ENCODE measurements at places on chromosomes 13 and 19.

DNA sequence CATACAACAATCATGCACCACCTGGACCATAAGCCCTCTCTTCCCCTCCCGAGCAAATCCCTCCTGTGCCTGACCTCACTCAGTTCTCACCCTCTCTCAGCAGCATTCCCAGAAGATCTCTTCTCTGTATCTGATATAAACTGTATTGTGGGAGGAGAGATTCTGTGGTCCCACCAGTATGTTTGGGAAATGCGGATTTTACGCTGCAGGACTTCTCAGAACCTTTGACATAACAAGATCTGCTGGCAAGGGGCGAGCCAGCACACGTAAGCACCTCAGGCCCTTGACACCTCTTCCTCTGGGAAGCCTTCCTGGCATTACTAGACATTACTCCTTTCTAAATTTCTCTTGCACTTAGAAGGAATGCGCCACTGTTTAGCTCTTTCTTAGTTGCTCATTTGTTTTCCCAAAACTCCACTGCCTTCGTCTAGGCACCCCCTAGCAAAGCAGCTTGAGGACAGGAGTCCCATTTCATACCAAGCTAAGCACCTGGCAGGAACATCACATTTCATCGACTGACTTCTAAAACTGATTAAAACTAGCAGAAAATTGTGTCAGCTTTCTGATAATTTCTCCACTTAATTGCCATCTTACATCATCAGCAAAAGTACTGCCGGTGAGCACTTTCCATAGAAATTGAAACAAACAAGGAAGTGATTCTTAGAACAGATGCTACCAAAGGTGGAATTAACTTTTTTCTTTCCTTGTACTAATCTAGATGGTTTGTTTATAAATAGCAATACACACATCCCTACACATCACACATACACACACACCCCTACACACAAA, 63.2 kb downstream of the CCDC70 start:
- no peak for DNase-seq

GRCh38 chr19:15551293-15552004, 43.1 kb downstream of the CYP4F22 start:
- no peak for DNase-seq

DNA sequence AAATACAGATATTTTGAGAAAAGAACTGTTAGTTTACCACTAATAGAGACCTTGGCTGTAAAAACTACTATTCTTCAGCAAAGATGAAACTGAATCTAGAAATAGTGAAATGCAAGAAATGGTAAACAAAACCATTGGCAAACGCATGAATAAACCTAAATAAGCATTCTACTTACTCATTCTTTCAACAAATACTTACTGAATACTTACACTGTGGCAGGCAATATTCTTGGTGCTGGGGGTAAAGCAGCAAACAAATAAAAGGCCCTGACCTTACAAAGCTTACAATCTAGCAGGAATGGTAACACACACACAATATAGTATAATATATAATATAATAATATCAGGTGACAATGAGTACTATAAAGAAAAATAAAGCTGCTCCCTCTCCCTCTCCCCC, 38.7 kb downstream of the KATNAL1 start:
- DNase-seq, result no peak

- DNase-seq, result no peak
These were observed 56.0 kb downstream of the CDADC1 start for GRCh38 chr13:49303533-49304252.

DNA sequence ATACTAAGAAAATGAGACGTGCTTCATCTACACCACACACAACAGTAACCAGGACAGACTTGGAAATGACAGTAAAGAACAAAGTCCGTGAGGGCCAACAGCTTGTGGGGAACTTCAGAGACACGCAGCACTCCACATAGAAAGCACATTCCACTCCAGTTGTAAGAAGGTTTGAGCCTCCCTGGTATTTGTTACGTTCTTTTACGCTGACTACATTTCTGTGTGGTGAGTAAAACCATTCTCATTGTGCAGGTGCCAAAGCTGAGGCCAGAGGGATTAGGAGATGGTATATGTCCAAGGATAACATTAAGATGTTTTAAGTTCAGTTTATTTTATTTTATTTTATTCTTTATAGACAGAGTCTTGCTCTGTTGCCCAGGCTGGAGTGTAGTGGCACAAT, 1189.9 kb downstream of the UQCRFS1 start:
- DNase-seq, result no peak

DNA sequence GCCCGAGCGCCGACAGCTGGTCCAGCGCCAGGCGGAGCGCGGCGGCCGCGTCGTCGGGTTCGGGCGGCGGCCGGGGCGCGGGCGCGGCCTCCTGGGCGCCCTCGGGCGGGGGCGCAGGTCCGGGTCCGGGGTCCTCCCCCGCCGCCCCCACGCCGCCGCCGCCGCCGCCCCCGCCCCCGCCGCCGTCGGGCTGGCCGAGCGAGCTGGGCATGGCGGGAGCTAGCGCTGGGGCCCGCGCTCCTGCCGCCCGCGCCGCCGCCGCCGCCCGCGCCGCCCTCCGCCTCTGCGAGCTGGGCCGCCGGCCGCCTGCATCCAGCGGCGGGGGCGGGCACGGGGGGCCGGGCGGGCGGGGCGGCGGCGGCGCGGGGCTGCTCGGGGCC, 287 bp downstream of the MEX3D start:
- DNase-seq, result no peak

- DNase-seq, result no peak
These were observed 46.4 kb downstream of the KPNA3 start for GRCh38 chr13:49746111-49746510.

DNA sequence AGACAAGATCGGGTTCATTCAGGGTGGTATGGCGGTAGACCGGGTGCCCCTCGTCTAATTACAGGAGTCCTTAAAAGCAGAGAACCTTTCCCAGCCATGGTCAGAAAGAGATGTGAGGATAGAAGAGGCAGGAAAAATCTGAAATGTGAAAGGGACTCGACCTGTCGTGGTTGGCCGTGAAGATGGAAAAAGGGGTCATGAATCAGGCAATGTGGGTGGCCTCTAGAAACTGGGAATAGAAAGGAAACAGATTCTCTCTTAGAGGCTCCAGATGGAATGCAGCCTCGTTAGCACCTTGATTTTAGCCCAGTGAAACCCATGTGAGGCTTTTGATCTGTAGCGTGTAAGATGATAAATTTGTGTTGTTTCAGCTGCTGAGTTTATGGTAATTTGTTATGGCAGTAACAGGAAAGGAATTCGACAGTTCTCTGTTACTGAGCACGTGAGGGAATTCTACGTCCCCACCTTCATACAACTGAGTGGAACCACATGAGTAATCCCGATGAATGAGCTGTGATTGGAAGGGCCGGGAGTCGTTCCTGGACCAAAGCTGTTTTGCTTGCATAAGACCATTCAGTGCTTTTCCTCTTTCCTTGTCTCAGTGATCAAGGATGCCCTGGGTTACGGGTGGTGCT, 11.0 kb upstream of the CA11 start:
- no peak for DNase-seq

DNA sequence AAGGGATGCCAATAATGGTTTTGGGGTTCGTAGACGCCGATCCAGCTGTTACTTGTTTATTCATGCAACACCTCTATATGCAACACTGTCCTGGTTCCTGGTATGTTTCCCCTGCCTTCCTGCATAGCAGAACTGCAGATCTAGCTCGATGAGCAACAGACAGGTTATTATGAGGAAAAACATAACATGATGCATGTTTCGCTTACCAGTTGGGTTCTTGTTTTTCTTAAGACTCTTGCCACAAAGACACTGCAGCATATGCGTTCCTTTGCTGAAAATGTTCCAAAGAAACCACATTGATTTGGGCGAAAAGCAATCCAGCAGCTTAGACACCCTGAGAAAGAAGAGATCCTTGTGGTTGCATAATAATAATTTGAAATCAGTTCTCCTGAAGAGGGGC, 583 bp downstream of the FGF14 start:
- no peak for DNase-seq

- no peak for DNase-seq
These were observed 585 bp downstream of the MAP1S start for GRCh38 chr19:17719730-17720400.

GRCh38 chr13:55410398-55411330, 1730.1 kb upstream of the PRR20A start:
- no peak for DNase-seq

DNA sequence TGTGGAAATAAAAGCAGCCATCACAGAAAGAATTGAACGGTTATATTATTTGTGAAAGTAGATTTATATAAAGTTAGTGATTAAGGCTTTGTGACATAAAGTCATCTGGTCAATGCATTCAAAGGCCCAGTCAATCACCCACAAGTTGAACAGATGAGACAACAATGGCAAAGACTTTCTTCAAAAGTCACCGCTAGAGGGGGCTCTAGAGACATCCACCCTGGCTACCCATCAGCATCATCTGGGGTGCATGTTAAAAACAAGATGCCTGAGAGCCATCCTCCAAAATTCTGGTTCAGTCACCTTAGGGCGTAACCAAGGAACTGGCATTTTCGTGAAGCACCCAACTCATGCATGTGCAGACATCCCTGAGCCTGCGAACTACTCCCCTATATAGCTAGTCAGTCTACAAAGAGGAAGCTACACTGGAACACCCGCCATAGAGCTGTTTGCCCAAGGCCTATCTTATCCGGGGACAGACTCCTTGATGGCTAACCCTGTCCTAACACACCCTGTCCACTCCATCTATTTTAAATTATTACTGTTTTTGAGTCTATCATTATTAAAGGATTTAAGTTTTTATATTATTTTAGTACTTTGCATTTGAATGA, 970.5 kb downstream of the UQCRFS1 start:
- DNase-seq, result no peak

DNA sequence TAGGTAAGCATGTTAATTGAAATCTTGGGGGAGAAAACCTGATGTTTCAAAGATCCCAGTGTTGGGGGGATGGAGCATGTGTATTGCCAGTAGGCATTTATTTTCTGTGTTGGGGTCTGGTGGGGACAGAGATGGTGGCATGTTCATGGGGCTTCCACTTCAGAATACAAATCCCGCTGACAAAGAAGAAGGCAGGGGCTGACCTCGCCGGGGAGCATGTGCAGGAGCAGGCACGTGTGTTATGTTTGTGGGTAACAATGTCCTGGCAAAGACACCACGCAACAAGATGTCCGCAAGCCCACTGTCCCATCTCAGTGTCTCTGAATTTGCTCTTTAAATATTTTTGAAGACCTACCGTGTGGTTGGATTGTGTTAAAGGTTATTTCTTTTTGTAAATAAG, 164.5 kb downstream of the TEX29 start:
- no peak for DNase-seq

- DNase-seq, result no peak
These were observed at the start of gene HRC for GRCh38 chr19:49155005-49155819. Gene HRC (minus strand): TSS chr19:49155396. CDS start chr19:49155237, 159 bp downstream.

- DNase-seq, result no peak
These were observed 9.4 kb upstream of the CACNG6 start for GRCh38 chr19:53982001-53982451.

DNA sequence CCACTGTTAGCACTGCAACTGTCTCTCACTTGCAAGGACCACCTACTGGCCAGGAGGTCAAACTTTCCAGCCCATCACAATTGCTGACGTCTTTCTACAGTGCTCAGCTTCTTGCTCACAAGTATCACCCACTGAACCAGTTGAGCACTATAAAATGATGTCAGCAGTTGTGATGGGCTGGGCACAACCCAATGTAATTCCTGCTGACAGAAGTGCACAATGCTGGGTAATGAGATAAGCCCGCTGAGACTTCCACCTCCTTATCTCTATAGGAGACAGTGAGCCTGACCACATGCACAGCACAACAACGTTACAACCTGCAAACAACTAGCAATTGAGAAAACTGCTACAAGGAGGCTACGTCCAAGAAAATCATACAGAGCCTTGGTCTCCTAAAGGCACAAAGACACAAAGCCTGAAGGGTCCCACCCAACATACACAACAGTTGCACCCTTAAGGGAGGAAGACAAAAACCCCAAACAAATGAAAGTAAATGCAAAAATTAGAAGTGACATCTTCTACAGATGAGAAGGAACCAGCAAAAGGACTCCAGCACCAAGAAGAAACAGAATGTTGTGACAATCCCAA, 273.2 kb downstream of the LIG4 start:
- DNase-seq, result no peak

DNA sequence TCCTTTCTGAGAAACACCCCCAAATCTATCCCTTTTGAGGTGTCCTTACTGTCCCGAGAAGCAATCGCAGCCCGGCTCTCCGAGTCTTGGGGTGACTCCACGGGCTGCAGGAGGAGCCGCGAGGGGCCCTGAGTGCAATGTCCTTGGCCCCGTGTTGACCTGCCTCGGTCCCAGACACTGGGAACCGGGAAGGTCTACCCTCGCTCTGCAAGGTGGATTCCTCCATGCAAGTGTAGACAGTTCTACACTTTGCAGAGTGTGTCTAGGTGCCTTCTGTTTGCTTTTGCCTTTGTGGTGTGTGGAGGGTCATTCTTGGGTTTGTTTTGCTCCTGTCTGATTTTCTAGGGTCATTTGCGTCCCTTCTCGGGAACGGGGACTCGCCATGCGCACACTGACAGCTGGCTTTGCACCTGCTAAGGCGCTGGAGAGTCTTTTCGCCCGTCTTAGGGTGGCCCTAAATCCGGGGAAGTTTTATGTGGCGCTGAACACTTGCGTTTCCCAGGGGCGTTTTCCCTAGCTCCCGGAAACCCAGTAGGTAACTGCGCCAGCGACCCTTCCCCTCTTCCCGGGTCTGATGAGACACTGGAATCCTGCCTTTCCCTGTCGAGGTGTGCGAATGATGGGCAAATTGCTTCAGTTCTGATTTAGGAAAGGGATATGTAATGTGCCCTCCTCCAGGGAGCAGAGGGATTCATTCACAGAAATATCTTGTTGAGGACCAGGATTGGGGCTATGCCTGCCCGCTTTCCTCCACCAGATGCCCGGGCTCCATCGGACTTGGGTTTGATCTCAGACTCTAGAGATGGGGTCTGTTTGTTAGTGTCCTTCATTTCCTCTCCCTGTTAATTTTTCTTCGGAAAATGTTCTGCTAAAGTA, 755 bp downstream of the SERTM1 start:
- no peak for DNase-seq

DNA sequence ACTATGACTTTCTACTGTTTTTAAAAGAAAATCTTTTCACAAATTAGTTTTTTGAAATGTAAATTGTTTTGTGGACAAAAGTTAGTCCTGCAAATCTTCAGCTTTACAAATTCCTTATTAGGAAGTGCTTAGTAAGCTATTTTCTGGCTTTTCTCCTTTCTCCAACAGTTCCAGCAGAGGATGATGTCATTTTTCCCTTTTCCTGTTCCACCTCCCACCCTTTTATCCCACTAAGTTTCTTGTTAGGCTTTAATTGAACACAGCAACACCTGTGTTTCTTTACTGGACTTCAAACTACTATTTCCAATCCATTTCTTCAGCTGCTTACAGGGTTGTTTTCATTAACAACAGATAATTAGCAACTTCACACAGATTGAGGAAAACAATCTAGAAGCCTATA, 389.2 kb downstream of the NDFIP2 start:
- no peak for DNase-seq

GRCh38 chr13:114128624-114129522, 3.5 kb downstream of the RASA3 start:
- DNase-seq, result peak; percentile 93

- DNase-seq, result no peak
These were observed 328.1 kb downstream of the SLITRK5 start for GRCh38 chr13:87999240-87999700.

DNA sequence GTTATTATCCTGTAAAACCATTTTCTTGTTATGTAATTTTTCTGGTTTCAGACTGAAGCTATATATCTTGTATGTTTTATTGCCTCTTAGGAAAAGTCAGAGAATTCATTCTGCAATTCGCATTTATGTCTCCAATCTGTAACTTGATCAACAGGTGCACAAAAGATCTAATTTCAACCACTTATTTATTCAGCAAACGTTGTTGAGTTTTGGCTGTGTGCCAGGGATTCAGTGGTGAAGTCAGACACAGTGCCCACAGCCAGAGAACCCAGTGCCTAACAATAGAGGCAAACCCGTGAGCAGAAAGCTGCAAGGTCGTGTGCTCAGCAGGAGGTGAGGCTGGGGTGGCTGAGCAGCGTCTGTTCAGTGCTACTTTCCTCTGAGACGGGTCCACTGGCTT, 119.5 kb upstream of the MCF2L start:
- DNase-seq, result no peak

Measured in SIG-M5 (cell line).